ENCODE measurements at places on chromosomes 5 and 9. TPM values are rescaled to one million over a fixed set of nuclear protein-coding genes. Genes with fewer than 3 reads are reported as not detected.

Gene PCDHGA11
- 2.6 TPM for total RNA-seq

Gene MVB12B
- total RNA-seq: 21.6 TPM

Gene IRGM
- total RNA-seq: not detected

Gene MLANA
- not detected for total RNA-seq

Gene ITGA2
- 20.3 TPM for total RNA-seq

Gene LECT2
- total RNA-seq: not detected

Gene LMAN2
- total RNA-seq: 139 TPM

Gene MARCHF3
- total RNA-seq: 52.8 TPM

Gene UBE2QL1
- total RNA-seq: 0.26 TPM

Gene EDIL3
- 29.7 TPM for total RNA-seq

Gene RNF130
- total RNA-seq: 56.1 TPM

Gene ASS1
- total RNA-seq: 408 TPM

Gene WDR31
- total RNA-seq: 4.6 TPM

Gene EFNA5
- total RNA-seq: 12.7 TPM

Gene SLC36A1
- total RNA-seq: 38.1 TPM

Gene SERF1A
- total RNA-seq: 9.8 TPM

Gene ANKDD1B
- total RNA-seq: 8.0 TPM

Gene MELK
- 4.5 TPM for total RNA-seq

Gene ZNF483
- 27.4 TPM for total RNA-seq

Gene UAP1L1
- total RNA-seq: 13.6 TPM

Gene QSOX2
- 7.1 TPM for total RNA-seq

Gene SEC61B
- 81.7 TPM for total RNA-seq

Data from mucosa of descending colon (tissue), 3 donors.